ENCODE measurements at places on chromosomes 11 and 22.

DNA sequence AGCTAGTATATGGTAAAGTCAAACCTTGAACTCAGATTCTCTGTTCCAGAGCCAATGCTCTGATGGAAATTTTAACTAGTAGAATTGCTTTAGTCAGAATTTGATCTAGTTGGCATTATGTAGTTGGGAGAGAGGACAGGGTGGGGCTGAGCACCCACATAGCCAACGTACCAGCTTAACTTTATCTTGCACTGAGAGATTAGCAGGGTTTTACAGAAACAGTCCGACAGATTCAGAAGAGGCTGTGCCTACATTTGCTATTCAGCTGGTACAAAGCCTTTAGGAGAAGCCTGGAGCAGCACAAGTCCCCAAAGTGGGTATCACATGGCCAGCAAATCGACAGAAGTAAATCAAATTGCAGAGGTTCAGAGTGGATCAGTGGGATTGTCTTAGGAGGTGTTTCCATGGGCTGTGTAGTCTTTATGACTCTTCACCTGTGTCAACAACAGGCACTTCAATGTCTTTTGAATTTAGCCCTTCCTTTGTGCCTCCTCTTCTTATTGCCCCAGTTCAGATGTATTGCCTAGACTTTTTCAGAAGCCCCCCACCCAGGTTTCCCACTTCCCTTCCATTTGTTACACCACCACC, 7.3 kb upstream of the CSRP3 start:
- DNase-seq: no peak

GRCh38 chr11:2382936-2383851, 6.1 kb downstream of the CD81 start:
- DNase-seq: no peak

DNA sequence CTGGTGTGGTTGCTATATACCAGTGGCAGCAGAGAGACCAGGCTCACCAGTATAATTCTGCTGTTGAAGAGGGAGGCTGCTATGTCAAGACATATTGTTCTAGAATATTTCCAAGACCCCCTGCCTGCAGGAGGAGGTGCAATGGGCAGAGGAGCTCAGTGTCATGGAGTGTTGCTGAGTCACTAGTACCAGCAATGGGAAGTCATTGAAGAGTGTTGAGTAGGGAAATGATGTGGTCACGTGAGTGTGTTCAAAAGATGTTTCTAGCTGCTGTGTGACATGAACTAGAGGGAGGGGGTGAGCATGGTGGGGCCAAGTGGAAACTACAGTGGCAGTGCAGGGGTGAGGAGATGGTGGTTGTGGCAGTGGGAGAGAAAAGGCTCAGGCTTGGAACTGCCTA, 76.3 kb upstream of the BIRC3 start:
- no peak for DNase-seq

- DNase-seq: no peak
Measured at GRCh38 chr11:17428925-17429324, 40.5 kb upstream of the KCNJ11 start.

DNA sequence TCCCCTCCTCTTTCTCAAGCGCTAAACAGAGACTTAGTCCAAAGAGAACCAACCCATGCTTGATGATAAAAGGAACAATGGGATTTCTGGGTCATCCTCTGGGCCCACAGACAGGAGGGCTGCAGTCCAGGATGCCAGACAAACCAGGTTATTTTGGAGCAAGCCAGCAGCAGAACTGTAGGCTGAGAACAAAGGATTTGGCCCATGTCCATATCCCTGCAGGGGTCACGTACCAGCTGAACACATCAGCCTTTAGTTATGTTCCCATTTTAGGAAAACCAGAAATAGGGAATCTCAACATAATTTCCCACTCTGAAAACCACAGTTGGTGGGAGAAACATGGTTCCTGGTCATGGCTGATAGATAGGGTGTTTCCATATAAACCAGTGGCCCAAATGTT, 533.6 kb upstream of the CADM1 start:
- DNase-seq: no peak

GRCh38 chr11:129115652-129116586, 76.2 kb downstream of the ARHGAP32 start:
- DNase-seq: no peak

Data from CD4-positive, alpha-beta T cell treated with Interleukin-21 for 1 hour (primary cell).